Omental fat pad (tissue), 4 donors: ENCODE measurements at places on chromosomes 2 and 18.

DNA sequence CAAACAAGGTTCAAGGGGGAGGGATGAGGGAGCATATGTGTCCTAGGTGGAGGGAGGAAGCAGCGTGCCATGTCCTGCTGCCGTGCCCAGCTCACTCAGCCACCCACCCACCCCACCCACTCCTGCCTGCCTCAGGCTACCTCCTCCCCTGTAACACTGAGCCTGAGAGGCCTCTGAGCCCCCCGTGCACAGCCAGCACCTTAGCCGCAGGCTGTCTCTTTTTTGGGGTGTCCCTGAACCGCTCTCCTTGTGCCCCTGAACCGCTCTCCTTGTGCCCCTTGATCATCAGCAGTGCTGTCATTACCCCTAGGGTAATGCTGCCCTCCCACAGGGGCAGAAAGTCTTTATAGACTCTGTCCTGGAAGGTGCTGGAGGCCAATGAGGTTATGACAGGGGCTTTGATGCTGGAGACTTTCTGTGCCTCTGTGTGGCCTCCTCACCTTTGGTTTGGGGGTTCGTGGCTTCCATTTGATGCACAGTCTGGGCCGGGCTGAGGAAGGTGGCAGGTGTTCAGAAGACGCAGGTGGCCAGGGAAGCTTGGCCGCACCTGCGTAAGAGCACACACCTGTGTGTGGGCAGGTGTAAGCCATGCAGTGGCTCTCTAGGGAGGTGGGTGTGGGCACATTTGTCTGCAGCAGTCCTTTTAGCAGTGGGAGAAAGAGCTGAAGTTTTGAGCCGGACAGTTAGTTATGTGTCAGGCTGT, 140.0 kb downstream of the SEPTIN10 start:
- no peak for DNase-seq

DNA sequence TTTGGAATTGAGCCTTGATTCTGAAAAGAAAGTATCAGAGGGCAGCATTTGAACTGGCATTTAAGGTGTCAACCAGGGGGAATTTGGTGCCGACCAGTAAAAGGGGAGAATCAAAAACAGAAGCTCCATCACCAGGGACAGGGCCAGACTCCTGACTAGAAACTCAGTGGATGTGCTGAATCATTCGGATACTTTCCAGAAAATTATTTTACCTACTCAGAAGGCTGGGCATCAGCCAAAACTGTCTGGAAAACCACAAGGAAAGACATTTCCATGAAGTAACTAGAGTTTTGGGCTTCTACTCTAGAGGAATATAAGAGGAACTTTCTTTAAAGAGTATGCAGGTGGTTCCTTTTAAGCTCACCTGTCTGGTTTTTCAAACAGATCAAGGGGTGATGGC, 756.6 kb downstream of the RNF144A start:
- DNase-seq, result no peak

DNA sequence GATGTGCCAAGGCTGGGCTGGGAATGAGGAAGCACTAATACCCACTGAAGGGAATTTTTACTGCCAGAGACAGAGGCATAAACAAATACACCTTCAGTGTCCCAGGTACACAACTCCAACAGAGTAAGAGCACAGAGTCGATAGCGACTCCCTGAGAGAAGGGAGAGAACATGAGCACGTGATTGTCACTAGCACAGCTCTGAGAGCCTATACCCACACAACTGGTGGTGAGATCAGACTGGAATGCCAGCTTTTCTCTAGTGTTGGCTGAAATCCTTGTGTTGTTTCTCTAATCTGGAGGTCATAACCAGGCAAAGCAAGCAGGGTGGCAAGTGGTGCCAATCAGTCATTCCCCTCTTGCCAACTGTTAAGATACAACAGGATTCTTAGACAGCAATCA, 377.2 kb downstream of the CNTNAP5 start:
- no peak for DNase-seq

DNA sequence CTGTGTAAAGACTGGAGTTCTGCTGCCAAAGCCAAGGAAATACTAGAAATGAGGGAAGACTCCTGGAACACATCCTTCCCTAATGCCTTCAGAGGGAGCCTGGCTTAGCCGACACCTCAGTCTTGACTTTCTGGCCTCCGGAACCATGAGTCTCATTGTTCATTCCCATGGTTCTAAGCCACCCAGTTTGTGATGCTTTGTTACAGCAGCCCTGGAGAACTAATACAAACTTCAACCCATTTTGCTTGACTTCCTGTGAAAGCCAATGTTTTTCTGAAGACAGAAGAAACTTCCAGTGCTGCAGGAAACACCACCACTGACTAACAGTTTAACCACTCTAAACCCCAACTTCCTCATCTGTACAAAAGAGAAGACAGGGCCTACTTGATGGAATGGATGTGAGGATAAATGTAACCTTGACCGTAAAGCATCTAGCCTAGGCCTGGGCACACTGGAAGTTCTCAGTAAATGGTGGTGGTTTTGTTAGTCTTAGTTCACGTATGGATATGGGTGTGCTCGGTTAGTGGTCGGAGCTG, 85.9 kb upstream of the RFX8 start:
- no peak for DNase-seq

DNA sequence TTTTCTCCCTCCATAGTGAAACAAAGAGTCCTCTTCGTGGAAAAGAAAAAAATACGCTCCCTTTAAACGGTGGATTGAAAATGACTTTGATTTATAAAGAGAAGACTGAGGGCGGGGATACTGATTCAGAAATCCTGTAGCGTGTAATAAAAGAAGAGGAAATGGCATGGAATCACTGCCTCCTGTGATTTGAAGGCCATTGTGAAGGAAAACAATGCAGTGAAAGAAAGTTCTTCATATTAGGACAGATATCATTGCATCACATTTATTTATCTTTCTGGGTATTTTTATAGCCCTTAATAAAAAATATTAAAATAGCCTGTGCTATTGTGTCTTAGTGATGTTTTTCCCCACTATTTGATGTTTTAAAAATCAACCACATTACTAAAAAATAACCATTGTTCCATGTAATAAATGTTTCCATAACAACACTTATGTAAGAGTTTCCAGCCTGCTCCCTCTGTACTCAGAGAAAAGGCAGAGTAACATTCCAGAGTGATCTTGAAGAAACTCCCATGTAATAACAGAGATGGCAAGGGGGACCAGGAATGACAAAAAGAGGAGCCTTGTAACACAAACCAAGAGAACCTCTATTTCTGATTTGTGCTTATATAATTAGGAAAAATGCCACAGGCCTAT, 8.0 kb downstream of the MRPL33 start:
- DNase-seq, result no peak

DNA sequence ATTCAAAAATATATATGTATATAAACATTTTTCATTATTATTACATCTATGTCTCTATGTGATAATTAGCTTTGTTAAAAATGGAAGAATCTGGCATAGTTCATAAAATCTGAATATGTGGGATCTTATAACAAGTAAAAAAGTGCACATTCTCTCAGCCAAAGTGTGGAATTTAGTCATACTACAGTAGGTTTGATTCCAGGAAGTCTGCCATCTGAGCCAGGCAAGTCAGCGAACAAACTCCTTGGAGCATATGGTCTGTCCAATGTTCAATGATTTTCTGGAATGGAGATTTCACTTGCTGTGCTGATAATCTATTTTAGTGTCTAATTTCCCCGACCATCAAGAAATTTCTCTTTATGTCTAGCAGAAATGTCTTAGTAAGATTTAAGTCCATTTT, 1033.2 kb upstream of the NXPH2 start:
- no peak for DNase-seq

DNA sequence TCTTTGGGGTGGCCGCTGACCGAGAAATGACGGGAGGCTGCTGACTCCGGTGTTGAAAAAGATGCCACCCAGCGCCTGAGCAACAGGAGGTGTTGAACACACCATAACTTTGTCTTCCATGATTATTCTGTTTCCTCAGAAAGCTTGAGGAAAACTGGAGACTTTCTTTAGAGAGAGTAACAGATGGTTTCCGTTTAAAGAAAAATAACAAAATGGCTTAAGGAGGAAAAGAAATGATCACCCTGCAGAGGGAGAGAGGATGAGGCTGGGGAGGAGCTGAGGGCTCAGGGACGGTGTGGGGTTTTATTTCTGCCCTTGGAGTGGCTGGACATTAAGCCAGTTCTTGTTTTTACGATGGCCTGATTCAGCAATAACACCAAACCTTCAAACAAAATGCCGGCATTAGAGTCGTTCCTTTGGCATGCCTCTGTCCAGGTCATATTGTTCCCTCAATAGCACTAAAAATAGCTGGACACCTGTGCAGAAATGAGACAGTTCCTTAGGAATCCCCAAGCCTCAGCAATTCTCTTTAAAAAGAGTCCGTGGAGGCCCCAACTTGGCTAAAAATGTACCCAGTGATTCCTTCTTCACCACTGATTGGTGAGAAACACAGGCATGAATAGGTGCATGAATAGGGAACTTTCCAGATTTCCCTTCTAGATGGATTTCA, 182.4 kb downstream of the ALPK2 start:
- no peak for DNase-seq

GRCh38 chr2:40160751-40161218, 291.1 kb downstream of the SLC8A1 start:
- no peak for DNase-seq

- no peak for DNase-seq
Measured at GRCh38 chr2:241956521-241957110, 87.1 kb downstream of the RTP5 start.

GRCh38 chr2:239441261-239442078, 40.6 kb upstream of the HDAC4 start:
- DNase-seq, result no peak

DNA sequence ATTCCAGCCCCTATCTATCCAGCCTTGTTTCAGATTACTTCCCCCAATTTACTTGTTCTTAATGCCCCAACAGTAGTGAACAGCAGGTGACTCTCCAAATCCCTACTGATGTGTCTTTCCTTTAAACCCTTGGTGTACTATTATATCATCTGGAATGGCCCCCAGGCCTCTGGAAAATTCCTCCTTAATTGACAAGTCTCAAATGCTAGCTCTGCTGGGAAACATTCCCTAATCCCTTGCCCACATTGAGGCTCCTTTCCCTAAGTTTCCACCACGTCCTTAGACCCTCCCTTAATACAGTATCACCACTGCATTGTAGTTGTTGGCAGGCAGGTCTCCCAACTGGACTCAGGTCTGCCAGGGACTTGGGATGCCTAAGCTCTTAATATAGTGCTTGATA, 41.0 kb downstream of the MYO3B start:
- DNase-seq, result no peak

- DNase-seq, result no peak
Measured at GRCh38 chr18:45104049-45104395, 423.3 kb downstream of the SETBP1 start.

DNA sequence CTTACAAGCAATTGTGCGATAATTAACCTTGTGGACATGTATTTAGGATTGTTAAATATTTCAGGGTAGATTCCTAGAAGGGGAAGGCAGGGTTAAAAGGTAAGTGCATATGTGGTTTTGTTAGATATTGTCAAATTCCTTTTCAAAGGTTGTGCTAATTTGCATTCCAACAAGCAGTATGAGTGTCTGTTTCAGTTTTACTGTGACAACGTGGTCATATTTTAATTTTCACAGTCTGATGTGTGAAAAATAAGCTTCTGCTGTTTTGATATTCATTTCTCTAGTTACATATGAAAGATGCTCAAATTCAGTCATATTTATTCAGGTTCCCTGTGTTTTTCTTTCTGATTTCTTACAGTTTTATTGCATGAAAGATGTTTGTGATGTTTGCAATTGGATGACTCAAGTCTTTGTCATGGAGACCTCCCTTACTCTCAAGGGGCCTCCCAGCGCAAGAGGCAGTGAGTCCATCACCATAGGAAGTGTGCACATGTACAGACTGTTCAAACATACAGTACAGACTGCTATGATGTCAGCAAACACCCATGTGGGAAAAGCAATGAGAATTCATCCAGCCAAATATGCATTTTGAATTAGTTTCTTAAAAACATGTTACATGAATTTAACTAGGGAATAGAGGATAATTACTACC, 310.8 kb downstream of the GALR1 start:
- no peak for DNase-seq

DNA sequence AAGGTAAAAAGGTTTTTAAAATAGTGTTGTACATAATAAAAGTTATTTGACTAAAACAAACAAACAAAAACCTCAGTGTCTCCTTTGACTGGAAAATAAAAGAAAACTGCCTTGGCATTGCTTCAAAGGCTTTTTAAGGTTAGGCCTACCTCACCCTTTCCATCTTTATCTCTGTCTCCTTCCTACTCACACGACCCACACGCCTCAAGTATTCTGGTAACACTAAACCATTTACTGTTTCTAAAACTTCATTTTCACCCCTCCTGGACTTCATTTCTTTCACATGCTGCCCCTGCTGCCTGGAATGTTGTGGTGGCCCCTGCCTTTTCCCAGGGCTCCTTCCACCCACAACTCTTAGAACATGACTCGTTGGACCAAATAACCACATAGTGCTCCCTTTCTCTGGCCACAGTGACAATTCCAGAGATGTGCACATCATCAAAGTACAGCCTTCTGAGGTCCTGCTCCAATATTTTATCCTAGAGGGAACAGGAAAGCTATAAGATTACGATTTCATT, 54.0 kb downstream of the ERBB4 start:
- DNase-seq, result no peak

DNA sequence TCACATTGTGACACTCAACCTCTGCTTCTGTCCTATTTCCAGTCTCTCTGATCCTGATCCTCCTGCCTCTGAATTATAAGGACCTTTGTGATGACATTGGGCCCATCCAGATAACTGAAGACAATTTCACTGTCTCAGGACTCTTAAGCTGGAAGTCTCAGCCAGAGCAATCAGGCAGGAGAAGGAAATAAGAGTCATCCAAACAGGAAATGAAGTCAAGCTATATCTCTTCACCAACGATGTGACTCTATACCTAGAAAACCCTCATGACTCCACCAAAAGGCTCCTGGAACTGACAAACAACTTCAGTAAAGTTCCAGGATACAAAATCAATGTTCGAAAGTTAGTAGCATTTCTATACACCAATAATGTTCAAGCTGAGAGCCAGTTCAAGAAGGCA, 29.3 kb upstream of the TWIST2 start:
- DNase-seq, result no peak

DNA sequence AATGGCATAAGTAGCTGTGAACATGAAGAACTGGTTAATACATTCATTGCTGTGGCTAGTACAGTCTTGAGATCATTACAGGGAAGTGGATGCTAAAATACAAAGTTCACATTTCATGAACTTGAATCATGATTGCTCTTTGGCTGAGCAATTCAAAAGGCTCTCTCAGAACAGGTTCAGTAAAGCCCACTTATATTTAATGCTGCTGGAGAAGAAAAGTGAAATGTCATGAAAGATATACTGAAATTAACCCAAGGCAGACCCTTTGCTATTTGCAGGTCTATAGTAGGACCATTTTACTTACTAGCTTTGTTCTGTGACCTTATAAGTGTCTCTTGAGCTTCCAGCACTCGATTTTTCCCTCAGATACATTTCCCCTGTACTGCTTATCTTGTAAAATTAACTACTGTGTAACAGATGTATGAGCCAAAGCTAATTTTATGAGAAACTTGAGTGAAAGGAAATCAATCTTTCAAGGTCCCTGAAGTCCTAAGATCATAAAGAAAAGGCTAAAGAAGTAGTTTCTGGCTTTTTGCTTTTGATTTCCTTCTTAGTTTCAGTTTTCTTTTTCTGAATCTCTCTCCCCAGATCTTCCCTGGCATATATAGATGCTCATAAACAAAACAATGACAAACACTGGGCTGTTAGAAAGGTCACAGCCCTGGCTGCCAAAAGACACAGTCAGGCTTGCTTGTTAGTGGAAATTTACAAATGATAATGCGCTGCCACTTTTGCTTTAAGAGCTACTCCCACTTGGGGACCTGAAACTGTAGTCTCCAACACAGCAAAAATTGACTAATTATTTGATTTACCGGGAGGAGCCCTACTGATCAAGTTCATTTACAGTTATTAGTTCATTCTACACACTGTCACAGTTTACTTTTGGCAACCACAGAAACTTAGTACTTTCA, 132.7 kb upstream of the XPO1 start:
- no peak for DNase-seq

GRCh38 chr2:234453216-234453615, 43.7 kb downstream of the ARL4C start:
- DNase-seq, result no peak
